ENCODE measurements at places on chromosomes 2 and 18.
A peak's percentile ranks its signal among the peaks of the same experiment; 100 is the strongest.

- DNase-seq, result no peak
These were observed 20.7 kb downstream of the INPP5D start for GRCh38 chr2:233080836-233081229.

GRCh38 chr18:6921571-6921970 lies 192.1 kb downstream of the ARHGAP28 start:
- no peak for DNase-seq

DNA sequence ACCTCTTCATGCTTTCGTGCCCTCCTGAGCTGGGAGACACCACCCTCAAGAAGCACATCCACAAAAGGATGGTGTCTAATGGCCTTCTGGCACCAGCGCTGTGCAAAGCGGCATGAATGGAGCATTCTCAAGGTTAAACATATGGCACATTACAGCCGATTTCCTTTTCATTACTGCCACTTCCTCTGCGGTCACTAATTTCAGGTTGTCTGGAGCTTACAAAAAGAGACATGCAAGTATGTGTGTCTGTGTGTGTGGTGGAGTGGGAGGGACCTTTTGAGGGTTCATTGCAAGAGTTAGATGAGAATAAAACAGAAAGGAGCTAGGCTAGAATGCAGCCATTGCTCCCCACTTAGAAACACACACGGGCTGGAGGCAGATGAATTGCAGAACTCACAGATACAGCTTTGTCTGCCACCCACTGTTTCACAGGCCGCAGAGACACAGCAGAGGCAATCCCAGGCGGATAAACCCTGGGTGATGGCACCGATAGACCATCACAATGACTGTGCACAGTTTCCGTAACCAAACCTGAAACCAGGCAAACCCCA lies 76.0 kb downstream of the TGIF1 start:
- DNase-seq, result no peak

GRCh38 chr2:30666266-30666874 lies 140.9 kb downstream of the CAPN13 start:
- DNase-seq, result peak; percentile 91

DNA sequence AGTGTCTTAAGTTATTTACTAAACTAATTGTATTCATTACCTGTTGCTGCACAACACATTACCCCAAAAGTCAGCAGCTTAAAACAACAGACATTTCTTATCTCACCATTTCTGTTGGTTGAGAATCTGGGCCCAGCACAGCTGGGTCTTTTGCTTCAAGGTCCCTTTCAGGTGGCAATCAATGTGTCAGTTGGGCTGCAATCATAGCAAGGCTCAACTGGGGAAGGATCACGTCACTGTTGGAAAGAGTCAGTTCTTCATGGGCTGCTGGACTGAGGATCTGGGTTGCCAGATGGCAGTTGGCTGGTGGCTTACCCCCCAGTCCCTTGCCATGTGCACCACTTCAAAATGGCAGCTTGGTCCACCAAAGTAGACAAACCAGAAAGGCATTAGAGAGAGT lies 261.2 kb downstream of the SUCLG1 start:
- no peak for DNase-seq

- DNase-seq, result peak; percentile 46
These were observed 91.5 kb downstream of the SETBP1 start for GRCh38 chr18:44771956-44772917.

- DNase-seq, result no peak
These were observed 381.0 kb upstream of the CNTNAP5 start for GRCh38 chr2:123644053-123644452.

GRCh38 chr18:24270937-24271380 lies 126.7 kb downstream of the OSBPL1A start:
- DNase-seq, result peak; percentile 33

DNA sequence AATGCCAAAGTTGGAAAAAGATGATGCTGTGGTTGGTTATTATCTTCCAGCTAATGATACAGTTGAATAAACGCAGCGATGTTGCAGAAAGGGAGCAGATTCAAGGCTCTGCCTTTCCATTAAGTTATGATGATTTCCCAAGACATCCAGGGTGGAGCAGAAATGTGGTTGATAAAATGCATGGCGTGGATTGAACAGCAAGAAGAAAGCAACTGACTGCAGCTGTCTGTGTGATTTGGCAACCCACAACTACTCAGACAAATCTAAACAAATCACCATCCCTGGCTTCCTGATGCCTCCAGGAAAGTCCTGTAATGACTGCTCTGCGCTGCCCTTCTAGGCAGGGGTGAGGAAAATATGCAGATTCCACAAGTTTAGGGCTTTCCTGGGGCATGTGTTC lies 166.3 kb downstream of the NRP2 start:
- DNase-seq, result peak; percentile 85

DNA sequence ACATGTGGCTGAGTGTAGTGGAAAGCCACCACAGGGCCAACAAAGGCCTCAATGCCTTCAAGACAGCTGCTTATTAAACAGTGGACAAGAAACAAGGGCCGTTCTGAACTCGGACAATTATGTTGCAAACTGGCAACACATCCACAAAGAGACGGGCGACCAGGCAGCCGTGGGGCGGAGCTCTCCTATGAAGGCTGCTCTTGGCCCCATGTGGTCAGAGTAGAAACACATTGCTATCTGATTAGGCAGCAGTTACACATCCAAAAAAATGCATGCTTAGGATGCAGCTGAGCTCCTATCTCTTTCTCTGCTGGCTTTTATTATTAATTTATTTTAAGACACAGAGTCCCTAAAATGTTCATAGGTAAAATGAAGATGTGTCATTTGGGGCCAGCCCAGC lies 163.4 kb downstream of the TMEM163 start:
- DNase-seq, result no peak
